MG63 (cell line): ENCODE measurements at places on chromosomes 4 and X. TPM values are rescaled to one million over a fixed set of nuclear protein-coding genes. Genes with fewer than 3 reads are reported as not detected.

GPR143 gene
- not detected in 2 replicates for total RNA-seq

ODAPH gene
- total RNA-seq = not detected in 2 replicates

GRIA3 gene
- total RNA-seq = not detected in 2 replicates

KLHL34 gene
- not detected in 2 replicates for total RNA-seq
